ENCODE measurements at places on chromosomes 3 and 15.

- no peak for DNase-seq
These were observed 22.8 kb upstream of the ZNF80 start for GRCh38 chr3:114260152-114260551.

- DNase-seq = peak; percentile 89
These were observed at the start of gene SCAANT1 for GRCh38 chr3:63911873-63912767. SCAANT1 (minus strand) TSS chr3:63912383.

DNA sequence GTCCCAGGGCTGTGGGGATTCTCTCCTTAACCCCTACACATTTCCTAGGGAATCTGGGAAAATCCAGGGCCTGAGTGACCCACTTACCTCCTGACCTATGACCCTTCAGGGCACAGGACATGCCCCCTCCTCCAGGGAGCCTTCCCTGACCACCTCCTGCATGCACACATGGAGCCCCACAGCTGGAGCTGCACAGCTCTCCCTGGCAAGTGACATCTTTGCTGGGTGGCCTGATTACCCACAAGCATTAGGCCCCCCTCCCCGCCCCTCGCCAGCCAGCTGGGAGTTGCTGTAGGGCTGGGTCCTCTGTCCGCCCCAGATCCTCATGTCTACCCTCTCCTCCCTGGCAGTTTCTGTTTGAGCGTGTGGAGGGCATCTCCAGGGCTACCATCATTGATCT lies 21.4 kb downstream of the HDAC11 start:
- no peak for DNase-seq

- DNase-seq = no peak
These were observed 4.1 kb downstream of the RASGRP1 start for GRCh38 chr15:38560456-38560926.

- DNase-seq = peak; percentile 62
These were observed 4.1 kb downstream of the ARID3B start for GRCh38 chr15:74545086-74545485.

GRCh38 chr15:31489801-31490646 lies 163.4 kb downstream of the KLF13 start:
- DNase-seq = peak; percentile 83

DNA sequence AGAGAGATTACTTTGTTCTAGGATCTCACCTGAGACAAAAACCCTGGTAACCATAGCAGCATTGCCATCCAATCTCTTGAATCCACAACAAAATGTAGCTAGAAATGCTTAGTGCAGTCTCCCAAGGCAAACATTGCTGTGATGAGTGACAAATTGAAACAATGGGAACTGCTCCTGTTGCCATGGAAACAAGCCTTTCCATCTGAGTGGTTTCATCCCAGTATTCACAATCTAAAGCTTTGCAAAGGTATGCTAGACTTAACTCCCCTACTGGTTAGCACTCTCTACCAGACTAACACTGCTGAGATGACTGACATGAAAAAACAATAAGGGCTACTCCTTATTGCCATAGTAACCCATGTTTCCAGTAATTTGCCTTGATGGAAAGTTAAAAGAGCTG lies 172.6 kb upstream of the CNTN3 start:
- no peak for DNase-seq

DNA sequence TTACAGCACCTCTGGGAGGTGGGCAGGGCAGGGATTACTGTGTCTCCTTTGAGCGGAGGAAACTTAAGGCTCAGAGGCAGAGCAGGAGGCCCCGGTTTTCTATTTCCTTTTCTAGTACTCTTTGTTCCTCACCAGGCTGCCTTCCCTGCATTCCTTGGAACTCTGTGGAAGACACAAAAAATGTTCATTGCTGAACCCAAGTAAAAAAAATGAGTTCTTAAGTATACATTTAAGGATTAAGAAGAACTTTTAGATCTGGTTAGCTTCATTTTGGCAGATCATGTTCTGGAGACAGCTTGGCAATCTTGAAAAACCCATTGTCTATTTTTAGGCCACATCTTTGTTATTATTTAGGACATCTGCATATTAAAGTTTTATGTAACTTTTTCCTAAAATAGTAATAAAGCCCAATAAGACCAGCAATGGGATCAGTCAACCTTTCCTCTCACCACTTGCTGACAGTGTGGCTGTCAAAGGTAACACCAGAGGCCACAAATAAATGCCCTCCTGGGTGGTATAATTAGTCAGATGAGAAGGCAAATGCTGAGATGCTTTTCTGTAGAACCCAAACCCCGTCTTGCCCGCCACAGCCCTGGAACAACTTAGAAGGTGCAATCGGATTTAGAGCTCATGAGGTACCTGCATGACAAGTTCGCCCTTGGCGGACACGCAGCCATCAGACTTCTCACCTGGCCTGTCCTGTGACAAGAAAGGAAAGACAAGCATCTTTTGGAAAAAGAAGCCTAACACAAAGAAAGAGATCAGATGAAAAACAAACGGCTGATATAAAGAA lies 97.2 kb downstream of the DGKG start:
- DNase-seq = no peak

DNA sequence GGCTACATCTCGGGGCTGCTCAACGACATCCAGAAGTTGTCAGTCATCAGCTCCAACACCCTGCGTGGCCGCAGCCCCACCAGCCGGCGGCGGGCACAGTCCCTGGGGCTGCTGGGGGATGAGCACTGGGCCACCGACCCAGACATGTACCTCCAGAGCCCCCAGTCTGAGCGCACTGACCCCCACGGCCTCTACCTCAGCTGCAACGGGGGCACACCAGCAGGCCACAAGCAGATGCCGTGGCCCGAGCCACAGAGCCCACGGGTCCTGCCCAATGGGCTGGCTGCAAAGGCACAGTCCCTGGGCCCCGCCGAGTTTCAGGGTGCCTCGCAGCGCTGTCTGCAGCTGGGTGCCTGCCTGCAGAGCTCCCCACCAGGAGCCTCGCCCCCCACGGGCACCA lies 17.0 kb downstream of the ANKRD63 start:
- no peak for DNase-seq

- no peak for DNase-seq
These were observed 38.4 kb upstream of the NEDD4 start for GRCh38 chr15:56031836-56032235.

DNA sequence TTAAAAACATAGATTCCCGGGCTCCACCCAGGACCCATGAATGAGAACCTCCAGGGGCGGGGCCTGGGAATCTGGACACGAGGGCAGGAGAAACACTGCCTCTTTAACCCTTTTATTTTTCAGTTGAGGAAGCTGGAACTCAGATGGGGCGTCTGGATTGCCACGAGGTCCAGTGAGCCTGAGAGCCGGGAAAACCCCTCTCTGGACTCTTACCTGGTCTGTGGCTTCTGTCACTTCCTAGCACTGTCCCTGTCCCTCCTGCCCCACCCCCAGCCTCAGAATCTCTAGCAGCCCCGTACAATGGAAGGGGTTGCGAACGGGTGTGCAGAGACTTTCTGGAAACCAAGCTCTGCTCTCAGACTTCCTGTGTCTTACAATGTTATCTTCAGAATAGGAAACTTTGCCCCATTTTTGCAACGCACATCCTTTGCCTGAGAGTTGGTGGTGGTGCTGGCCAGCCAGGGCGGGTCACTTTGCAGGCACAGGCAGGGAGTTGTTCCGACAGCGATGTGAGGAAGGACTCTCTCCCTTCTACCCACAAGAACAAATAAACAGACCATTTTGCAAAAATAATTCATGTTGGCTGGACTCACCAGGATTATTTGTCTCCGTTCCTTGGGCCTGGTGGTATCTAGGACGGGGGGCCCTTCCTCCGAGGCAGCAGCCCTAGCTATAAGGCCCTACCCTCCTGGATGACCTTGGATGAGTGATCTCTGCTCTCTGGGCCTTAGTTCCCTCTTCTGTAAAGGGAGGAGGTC lies 59.1 kb downstream of the SMAD6 start:
- DNase-seq = peak; percentile 13

- DNase-seq = no peak
These were observed 639.7 kb upstream of the NR2F2 start for GRCh38 chr15:95690631-95691340.

- no peak for DNase-seq
These were observed 981.3 kb upstream of the ALCAM start for GRCh38 chr3:104385421-104385820.

DNA sequence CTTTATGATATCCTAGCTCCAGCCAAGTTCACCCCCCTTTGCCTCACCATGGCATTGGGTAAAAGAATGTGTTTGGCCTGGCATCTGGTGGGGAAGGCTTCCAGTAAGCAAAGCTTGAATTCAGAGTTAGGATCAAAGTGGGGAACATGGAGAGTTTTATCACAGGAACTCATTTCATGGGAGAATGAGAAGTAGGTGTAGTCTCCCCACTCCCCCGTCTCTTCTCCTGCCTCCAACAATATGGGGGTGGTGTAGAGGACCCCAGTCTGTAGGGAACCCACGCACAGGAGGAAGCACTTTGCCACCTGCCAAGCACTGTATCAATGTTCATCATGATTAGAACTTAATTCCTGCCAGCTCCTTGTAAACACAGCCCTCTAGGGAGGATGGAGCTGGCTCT lies 200.5 kb downstream of the UACA start:
- no peak for DNase-seq

DNA sequence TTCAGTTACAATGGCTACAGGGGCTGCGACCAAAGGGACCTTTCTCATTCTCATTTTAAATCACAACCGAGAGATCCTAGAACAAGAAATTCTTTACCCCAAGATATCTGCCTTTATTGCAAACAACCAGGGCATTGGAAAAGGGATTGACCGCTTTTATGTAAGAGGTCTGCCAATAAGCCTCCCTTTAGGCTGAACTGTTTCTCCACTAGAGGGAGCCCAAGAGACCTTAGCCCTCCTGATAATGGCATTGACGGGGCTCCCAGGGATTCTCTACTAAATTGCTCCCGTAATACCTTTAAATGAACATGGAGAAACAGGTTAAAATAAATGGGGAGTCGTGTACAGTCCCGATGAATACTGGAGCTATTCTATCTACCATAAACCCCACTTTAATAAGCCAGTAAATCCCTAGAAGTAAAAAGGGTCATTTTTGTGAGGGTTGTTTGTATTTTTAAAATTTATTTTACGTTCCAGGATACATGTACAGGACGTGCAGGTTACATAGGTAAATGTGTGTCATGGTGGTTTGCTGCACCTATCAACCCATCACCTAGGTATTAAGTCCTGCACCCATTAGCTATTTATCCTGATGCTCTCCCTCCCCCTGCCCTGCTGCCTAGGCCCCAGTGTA lies 7.5 kb upstream of the IGSF10 start:
- DNase-seq = peak; percentile 85

GRCh38 chr3:107913701-107914100 lies 177.1 kb downstream of the CD47 start:
- DNase-seq = peak; percentile 98

- DNase-seq = no peak
These were observed 316.8 kb upstream of the ATP10A start for GRCh38 chr15:26179906-26180305.

DNA sequence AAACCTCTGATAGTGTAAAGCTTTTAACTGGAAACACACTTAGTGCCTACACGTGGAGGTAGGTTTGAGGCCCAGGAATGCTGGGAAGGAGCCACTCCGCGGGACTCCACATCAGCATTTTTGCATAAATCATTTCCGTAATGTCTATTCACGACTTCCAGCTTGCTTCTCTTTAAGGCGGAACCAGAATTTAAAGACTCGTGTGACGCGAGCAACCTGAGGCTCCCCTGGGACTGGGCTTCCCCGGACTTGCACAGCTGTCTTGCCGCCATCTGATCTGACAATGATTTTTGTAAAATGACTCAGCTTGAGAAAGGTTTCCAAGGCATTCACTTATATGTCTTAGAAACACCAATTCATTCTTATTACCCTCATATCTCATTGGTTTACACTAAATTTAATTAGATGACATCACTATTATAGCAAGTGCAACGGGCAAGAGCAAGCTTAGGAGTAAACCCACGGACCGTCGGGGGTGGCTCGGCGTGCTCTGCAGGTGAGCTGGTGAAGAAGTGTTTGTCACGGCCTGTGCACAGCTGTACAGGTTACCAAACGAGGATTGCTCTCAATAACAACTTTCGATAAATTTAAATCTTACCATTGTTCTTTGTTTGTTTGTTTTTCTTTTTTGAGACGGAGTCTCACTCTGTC lies 95.2 kb downstream of the CHSY1 start:
- DNase-seq = no peak

DNA sequence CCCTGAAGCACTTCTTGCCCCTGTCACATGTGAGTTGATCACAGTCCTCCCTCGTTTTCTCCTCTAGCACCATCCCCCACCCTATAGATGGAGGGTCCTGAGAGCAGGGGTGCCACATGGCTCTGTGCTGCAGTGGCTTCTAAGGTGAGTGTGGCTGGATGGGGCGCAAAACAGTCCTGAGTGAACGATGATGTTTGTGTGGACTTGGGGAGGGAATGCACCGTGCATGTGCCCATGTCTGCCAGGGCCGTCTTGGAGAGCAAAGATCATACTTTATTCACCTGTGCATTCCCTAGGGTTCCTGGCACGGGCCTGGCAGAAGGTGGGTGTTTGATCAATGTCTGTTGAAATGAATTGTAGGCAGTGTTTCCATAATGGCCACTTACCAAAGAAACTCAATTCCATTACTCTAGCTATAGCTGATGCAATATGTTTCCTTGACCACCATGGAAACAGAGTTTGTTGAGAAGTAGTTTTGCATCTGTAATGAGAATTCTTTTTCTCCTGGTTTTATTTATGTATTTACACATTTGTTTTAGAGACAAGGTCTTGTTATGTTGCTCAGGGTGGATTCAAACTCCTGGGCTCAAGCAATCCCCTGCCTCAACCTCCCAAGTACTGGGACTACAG lies 58.0 kb downstream of the ABTB1 start:
- DNase-seq = no peak

GRCh38 chr3:144073698-144074097 lies 102.1 kb downstream of the DIPK2A start:
- no peak for DNase-seq

GRCh38 chr3:188641076-188641475 lies 487.1 kb downstream of the LPP start:
- no peak for DNase-seq

DNA sequence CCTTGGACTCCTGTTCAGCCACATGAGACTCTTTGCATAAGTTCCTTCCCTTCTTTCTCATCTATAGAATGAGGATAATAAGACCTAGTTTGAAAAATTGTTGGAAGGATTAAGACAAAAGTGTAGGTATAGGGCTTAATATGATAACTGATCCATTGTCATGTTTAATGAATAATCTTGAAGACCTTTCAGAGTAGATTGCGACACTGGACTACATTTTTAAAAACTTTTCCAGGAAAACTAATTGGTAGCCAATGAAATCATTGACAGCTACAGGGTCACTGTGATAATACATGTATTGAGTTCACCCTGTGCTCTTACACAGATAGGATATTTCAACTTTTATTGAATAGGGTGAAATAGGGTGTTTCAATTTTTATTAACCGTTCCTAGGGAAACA lies 78.5 kb upstream of the FBN1 start:
- DNase-seq = no peak

- no peak for DNase-seq
These were observed 33.5 kb downstream of the POMGNT2 start for GRCh38 chr3:43072361-43072760.

- peak; percentile 49 for DNase-seq
These were observed 646.0 kb downstream of the TUSC7 start for GRCh38 chr3:117355566-117355965.

GRCh38 chr15:36884936-36885635 lies 215.3 kb downstream of the MEIS2 start:
- DNase-seq = no peak

GRCh38 chr15:89971592-89971997 lies 29.5 kb upstream of the ZNF710 start:
- peak; percentile 28 for DNase-seq
